ENCODE measurements at places on chromosomes 12 and 14.

- DNase-seq, result no peak
Observed at GRCh38 chr14:65131301-65131701, 29.0 kb upstream of the MAX start.

DNA sequence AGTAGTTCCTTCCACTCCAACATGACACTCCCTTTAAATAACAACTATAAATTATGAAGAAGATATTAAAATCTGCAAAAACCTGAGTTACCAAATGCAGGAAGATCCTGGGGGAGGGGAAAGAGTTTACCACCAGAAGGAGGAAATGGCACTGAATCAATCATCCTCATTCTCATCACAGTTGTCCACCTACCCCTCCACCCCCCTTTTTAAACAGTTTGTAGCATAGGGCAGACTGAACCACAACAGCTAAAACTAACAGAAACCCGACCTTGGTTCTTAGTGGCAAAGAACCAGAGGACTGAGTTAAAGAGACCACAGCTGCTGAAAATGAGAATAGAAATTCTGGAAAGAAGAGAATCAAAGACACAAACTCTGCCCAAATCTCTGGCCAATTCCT, 189.5 kb downstream of the MED13L start:
- no peak for DNase-seq

GRCh38 chr14:28059254-28059653, 707.3 kb upstream of the FOXG1 start:
- DNase-seq, result no peak

- DNase-seq, result no peak
Observed at GRCh38 chr12:52390739-52391617, 5.5 kb upstream of the KRT84 start.

DNA sequence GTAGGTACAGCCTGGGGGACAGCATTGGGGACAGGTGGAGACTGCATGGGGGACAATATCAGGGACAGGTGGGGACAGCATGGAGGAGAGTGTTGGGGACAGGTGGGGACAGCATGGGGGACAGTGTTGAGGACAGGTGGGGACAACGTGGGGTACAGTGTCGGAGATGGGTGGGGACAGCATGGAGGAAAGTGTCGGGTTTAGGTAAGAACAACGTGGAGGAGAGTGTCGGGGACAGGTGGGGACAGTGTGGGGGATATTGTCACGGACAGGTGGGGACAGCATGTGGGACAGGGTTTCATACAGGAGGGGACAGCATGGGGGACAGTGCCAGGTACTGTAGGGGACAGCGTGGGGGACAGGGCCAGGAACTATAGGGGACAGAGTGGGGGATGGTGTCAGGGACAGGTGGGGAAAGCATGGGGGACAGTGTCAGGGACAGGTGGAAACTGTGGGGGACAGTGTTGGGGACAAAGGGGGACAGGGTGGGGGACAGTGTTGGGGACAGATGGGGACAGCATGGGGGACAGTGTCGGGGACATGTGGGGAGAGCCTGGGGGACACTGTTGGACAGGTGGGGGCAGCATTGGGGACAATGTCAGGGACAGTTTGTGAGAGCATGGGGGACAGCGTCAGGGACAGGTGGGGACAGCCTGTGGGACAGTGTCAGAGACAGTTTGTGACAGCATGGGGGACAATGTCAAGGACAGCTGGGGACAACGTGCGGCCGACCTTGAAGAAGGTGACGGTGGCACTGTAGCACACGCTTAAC, 213.1 kb downstream of the TMEM121 start:
- no peak for DNase-seq

- no peak for DNase-seq
Observed at GRCh38 chr12:84218406-84218805, 694.2 kb downstream of the SLC6A15 start.

- no peak for DNase-seq
Observed at GRCh38 chr14:103713304-103714062, 1.8 kb downstream of the XRCC3 start.

- DNase-seq, result no peak
Observed at GRCh38 chr12:68420225-68421010, 88.3 kb upstream of the MDM1 start.

- no peak for DNase-seq
Observed at GRCh38 chr12:68557011-68557730, 53.5 kb upstream of the RAP1B start.
